ENCODE measurements at places on chromosomes 1 and 21. TPM values are rescaled to one million over a fixed set of nuclear protein-coding genes. Genes with fewer than 3 reads are reported as not detected.
A peak's percentile ranks its signal among the peaks of the same experiment; 100 is the strongest.

GRCh38 chr1:159091607-159092031 lies 15.1 kb upstream of the AIM2 start:
- DNase-seq, result no peak

Gene CELF3
- not detected for total RNA-seq

Gene ZNHIT6
- 13.6 TPM for total RNA-seq

Gene EVA1C
- 41.2 TPM for total RNA-seq

- no peak for DNase-seq
These were observed 103.2 kb downstream of the RGL1 start for GRCh38 chr1:183908079-183908478.

GRCh38 chr1:243454328-243454997 lies 198.6 kb downstream of the SDCCAG8 start:
- DNase-seq, result no peak

GRCh38 chr1:233240829-233241682 lies 54.5 kb downstream of the PCNX2 start:
- DNase-seq, result no peak

- DNase-seq, result no peak
These were observed 210.8 kb downstream of the COL11A1 start for GRCh38 chr1:102897557-102897956.

DNA sequence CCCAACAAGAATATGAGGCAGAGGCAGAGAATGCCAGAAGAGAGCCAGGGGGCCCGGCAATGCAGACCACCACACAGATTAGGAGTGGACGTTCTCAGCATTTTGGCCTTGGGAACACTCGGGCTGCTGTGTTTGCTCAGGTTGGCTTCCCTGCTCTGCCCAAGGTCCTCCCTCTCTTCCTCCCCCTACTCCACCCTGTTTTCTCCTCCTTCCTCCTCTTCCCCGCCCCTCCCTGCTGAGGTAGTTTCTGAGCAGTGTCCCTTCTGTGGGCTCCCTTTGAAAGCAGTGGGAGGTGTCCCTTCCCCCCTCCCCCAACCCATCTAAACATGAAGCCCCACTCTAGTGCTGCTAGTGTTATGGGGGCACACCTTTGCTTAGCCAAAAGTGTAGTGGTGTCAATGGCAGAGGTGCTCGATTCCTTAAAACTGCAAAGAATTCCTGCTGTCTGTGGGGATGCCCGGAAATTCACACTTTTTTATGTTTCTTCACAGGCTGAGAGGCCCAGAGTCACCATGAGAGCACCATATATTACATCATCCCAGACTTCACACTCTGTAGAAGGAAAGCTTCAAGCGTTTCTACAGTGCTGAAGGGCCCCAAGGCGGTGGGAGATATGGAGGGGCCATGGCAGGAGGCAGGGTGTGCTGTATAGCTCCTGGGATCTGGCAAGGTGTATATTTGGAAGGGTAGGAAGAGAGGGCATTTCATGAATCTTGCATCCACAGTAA lies at the start of gene HHIPL2:
TSS of gene HHIPL2 (minus strand) at position 161 of the 728 bp plus-strand sequence. CDS start at position 101, 60 bp downstream.
- no peak for DNase-seq

DNA sequence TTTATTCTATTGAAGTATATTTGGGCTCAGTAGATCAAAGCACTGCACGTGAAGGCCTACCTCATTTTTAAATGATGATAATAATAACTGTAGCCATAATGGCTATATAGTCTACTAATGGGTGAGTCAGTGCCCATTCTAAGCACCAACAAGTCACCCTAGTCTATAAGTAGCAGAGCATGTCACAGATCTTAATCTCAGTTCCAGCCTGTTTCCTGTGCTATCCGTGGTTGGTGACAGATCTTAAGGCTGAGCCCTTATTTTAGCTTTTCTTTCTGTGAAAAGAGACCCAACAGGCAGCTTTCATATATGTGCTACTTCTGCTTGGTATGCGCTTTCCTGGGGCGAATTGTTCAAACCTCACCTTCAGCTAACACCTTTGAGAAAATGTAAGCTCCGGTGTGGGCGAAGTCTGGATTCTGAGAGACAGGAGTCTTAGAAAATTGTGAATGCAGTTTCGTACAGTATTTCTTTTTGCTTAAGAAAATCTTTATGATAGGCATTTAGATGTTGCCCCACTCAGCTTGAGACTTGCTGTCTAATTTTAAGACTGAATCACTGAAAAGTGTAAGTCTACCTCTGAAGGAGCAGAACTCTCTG lies 59.6 kb downstream of the FMN2 start:
- DNase-seq, result no peak

DNA sequence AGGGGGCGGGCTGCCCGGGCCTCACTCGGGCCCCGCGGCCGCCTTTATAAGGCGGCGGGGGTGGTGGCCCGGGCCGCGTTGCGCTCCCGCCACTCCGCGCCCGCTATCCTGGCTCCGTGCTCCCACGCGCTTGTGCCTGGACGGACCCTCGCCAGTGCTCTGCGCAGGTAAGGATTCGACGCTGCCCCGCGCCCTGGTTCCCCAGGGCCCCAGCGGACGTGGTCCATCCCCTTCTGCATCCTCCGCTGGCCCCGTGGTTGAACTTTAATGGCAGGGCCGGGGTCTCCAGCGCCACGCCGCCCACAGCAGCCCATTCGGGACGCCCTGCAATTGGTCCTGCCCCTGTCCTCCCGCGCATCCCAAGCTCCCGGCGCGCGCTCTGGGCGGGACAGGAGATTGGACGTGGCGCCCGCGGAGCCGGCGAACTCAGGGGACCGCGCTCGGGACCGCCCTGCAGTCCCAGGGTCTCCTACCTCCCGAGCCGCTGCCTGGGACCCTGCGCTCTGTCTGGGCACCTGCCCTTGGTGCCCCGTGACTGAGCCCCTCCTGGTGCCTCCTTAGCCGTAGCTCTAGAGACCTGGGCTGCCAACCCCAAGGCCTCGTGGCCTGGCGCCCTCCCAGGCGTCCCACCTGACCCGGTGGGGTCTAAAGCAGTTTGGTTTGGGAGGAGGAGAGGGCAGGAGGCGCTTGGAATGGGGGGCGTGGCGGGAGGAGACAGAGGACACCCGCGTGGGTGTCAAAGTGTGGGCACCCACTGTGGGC lies at the start of gene ALPL:
TSS of gene ALPL (plus strand) at position 73 of the 762 bp plus-strand sequence. CDS start 44,659 bp downstream, outside the sequence.
- no peak for DNase-seq

Gene TAF1A
- 3.6 TPM for total RNA-seq

Gene S100A7
- not detected for total RNA-seq

DNA sequence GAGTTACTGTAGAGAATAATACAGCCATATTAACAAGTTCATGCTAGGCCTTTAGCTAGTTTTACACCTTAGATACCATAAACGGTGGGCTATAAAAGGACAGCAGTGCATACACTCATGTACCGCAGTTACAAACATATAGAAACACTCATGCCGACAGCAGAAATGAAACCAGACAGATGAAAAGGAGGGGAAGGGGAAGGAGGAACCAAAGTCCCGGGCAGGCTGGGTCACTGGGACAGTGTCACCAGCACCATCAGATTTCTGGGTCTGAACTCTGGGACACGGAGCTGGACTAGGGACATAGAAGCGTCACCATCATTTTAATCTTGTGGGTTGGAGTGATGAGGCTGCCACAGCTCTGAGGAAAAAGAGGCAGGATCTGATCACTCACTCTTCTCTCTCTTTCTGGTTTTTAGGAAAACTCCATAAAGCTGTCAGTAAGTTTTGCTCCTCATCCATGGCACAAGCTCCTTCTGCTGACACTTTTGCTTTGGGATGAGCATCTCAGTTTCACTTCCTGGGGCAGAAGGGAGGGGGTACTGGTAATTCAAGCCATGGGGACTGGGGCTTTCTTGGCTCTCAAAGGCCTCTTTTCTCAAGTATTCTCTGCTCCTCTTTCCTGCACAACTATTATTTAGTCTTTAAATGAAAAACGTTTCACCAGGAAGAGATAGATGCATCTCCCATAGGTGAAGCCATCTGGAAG lies 7.8 kb upstream of the ZNF691 start:
- no peak for DNase-seq

DNA sequence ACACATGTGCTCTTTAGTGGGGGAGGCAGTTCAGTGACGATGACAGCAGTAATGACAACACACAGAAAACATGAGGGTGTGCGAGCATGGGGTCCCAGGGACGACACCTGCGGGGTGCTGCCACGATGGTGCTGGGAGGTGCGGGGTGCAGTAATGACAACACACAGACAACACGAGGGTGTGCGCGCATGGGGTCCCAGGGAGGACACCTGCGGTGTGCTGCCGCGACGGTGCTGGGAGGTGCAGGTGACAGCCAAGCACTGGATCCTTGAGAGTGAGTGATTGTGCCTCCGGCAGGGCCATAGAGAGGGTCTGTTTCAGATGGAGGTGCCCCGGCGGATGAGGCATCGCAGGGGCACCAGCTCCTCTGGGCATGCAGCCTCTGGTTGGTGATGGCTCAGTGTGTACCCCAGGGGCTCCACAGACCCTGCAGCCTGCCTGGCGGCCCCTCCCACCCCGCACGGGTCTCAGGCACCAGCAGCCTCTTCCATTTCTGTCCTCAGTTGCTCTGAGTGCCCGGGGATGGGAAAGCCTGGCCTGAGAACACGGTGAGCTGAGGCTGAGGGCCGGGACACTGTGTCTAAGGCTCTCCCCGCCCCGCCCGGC lies 191.7 kb upstream of the ARHGEF16 start:
- DNase-seq, result no peak

Gene TMEM82
- total RNA-seq, result not detected

DNA sequence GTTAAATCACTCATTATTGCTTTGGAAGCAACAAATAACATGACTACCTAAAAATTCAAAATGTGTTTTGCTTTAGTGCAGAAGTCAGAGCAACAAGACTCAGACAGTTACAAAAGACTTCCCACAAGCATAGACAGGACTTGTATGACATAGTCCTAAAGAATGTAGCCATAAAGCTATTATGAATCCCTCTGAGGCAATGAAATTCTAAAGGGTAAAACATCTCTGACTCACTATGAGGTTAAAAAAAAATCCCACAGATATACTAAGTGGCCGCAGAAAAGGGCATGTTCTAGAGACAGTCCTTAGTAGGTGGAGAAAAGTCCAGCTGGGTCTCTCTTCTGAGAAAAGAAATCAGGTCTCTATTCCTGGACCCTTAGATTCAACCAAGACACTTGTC lies 4.9 kb downstream of the PRKAB2 start:
- DNase-seq, result no peak

GRCh38 chr1:170156594-170156993 lies 10.8 kb downstream of the NTMT2 start:
- no peak for DNase-seq

DNA sequence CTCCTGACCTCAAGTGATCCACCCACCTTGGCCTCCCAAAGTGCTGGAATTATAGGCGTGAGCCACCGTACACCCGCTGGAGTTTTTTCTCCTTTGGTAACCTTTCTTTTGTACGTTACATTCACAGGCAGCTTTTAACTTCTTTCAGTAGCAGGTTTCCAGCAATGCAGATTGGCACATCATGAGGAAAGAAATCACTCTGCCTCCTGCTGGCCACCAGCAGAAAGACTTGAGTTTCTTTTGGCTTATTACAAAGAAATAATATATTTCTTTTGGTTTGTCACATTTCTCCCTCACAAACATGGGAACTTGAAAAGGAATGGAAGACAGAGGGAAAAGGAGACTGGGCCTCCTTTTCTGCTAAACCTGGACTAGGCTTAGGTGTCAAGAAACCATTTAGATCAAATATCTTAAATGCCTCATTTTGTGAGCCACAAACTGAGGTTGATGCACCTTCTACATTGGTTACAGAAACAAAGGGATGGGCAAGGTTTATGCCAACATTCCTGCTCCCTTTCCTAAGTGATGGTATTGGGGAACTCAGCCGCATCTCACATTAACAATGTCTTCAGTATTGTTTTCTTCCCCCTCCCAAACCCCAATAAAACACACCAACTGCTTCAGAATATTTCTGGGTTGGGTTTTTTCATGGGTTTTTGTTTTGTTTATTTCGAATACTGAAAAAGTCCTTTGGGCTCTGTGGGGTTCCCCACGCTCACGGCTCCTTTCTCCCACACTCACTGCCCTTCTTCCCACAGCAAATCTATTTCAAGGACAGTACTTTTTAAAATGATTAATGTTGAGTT lies 7.7 kb downstream of the ENSA start:
- no peak for DNase-seq

- no peak for DNase-seq
These were observed 11.8 kb upstream of the NTMT2 start for GRCh38 chr1:170133766-170134495.

Gene PIP5K1A
- total RNA-seq, result 36.4 TPM

DNA sequence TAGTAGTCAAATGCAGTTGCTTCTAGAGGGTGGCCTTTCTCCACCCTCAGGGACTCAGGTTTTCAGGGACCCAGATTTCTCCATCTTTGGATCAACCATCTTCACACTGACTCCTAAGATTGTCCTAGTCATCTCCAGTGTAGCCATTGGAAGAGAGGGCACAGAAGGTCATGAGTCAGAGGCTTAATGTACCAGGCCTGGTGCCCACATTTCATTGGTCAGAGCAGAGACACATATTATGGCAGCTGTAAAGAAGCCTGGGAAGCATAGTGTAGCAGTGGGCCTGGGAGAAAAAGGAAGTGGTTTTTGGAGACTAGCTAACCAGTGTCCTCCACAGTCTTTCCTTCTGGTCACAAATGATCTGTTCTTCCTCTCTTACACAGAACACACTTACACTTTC lies 122.5 kb downstream of the GIPC2 start:
- DNase-seq, result no peak

DNA sequence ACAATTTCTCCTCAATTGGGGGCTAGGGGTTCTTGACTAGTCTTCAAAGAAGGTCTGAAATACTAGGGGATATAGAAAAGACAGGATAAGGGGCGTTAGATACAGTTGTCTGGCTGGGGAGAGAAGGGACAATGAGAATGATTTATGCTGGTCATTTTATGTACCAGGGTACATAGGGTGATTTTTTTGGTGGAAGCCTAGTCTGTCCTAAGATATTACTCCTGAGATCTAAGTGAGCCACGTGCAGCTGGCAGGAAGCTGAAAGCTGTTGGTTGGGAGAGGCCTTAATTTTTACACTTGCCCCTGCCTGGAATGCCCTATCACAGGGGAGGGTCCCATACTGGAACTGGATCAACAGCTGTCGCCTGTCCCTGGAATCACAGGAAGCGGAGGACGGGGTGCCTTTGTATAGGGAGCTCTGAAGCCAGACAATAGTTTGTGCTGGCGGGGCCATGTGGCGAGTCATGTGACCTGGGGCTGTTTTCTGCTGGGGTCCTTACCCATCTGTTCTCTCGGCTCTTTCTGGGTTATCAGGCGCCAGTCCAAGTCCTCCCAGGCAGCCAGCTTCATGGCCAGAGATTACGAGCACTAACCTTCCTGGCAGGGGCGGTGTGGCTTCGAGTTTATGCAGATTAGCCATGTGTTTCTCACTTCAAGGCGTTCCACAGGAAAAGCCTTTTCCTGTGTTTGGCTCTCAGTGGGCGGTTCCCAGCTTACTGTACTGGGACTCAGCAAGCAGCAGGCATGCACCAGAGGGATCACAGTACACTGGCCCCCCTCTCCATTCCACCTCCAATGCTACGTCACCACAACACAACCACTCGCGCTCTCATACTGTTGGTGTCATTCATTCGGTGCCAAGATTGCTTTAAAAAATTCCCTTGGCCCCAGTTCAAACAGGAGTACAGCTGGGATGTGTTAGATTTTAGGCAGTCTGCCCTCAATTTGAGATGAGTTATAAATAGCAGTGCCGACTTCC lies 27.5 kb downstream of the ARID1A start:
- peak; percentile 94 for DNase-seq

Gene ICOSLG
- 26.4 TPM for total RNA-seq

- peak; percentile 95 for DNase-seq
These were observed 57.9 kb downstream of the DDAH1 start for GRCh38 chr1:85406887-85407533.

GRCh38 chr1:92623187-92623778 lies 136.6 kb upstream of the GFI1 start:
- DNase-seq, result no peak

Gene LIPI
- not detected for total RNA-seq
